CD4-positive, alpha-beta T cell treated with Interleukin-4 for 1 hour (primary cell): ENCODE measurements at places on chromosomes 3 and 15.

GRCh38 chr3:126126811-126127431 is 43.0 kb upstream of the SLC41A3 start:
- DNase-seq: no peak

DNA sequence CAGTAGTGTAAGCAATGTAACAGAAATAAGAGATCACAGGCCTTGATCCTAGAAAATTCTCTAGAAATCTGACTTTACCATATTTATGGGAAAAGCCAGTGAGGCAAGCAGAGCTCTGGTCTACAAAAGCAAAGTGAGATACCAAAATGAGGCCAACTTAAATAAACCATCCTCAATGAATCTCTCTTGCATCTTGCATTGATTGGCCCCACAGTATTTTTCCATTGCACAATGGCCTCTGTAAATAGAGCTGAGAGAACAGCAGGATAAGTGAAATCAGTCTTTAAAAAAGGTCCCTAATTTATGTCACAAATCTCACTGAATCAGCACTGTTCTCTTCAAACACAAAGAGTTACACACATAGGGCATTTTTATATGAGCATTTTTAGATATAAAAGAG is 8.9 kb downstream of the CFAP20DC start:
- DNase-seq: no peak

GRCh38 chr3:122961146-122961545 is 66.4 kb downstream of the SEMA5B start:
- DNase-seq: no peak

GRCh38 chr3:152040319-152040718 is 166.9 kb downstream of the SUCNR1 start:
- DNase-seq: no peak

DNA sequence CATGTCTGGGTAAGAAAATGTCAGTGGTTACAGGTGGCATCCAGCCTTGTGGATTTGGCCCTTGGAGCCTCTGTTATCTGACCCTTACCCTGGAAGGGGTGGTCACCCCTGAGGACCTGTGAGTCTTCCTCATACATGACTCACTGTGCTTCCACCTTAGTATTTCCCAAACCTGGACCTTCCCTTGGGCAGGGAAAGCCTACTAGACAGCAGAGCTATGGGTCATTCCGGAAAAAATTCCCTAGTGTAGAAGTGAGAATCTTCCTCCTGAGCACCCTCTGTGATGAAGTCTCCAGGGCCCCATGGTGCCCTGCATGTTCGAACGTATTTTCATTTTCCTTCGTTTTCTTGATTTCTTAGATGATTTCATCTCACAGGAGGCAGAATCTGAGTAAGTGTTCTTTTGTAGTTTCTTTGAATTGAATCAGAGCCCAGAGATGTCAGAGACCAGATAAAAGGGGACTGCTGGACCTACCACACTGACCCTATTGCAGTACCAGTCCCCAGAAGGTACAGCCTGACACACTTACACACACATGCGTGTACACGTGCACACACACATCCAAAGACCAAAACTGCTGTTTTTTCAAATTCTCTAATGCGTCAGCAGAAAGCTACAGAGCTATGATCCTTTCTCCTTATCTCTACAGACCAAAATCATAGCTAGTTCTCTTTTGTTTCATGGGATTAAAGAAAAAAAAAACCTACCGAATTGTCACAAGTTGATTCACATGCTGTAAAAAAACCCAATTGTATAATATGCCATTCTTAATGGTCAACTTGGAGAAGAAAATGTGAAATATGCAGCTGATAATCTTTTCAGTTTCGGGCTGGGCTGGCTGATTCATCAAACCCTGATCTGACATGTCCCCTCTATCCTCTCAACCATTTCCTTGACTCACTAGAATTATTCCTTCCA is 50.5 kb upstream of the ARHGEF3 start:
- DNase-seq: no peak

DNA sequence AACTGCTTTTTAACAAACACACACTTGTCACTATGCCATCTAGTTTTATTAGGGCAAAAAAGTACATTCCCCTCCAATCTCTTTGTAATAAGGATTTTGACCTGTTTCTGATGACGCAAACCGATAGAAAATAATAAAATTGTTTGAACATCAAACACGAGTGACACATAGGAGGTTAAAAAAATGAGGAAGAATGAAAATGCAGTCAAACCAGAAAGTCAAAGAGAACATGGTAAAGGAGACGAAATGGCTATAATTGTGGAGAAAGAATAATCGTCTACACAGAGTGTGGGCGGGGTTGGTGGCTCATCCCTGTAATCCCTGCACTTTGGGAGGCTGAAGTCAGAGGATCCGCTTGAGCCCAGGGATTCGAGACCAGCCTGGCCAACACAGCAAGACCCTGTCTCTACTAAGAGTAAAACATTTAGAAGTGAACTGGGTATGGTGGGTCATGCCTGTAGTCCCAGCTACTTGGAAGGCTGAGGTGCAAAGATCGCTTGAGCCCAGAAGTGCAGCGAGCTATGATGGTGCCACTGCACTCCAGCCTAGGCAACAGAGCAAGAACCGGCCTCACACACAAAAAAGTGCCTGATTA is 83.2 kb downstream of the MEIS2 start:
- no peak for DNase-seq

GRCh38 chr15:38299216-38299615 is 46.6 kb downstream of the SPRED1 start:
- no peak for DNase-seq

DNA sequence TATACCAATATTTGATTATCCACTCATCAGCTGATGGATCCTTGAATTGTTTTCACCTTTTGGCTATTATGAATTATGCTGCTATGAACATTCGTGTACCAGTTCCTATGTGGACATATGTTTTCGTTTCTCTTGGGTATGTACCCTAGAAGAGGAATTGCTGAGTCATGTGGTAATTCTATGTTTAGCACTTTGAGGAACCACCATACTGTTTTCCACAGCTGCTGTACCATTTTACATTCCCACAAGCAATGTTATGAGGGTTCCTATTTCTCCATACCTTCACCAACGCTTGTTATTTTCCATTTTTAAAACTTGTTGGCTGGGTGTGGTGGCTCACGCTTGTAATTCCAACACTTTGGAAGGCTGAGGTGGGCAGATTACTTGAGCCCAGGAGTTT is 62.9 kb downstream of the RPLP1 start:
- no peak for DNase-seq

DNA sequence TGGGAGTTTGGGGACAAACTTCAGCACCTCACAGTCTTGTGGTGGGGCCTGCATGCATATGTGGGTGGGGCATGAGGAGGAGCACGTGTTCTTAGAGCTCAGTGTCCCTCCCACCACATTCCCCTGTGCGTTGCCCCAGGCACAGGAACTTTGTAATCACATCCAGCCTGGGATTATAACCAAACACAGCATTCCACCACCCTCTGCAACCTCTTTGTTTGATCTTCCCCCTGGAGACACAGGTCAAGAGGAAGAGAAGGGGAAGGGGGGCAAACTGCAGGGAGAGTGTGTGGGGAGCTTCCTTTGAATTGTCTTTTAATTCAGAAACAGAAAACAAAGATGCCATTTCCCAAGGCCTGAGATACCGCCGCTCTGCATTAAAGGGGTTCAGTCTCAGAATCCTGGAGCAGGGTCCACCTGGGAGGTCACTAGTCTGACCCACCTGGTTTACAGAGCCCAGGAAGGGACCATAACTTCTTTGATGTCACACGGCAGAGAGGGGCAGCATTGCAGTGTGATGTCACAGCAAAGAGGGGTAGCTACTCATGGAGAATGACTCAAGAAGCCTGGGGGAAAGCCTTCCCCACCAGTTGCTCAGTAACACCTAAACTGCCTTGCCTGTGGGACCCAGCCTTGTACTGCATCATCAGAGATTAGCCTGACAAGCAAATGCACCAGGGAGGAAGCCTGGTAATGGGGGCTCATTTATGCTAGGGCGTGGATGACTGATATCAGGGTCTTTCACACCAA is 106.3 kb upstream of the RNU6-1 start:
- DNase-seq: no peak

- no peak for DNase-seq
Observed at GRCh38 chr3:194565597-194566190, 67.5 kb downstream of the TMEM44 start.

GRCh38 chr15:27486051-27486450 is 515.1 kb downstream of the GABRG3 start:
- no peak for DNase-seq

DNA sequence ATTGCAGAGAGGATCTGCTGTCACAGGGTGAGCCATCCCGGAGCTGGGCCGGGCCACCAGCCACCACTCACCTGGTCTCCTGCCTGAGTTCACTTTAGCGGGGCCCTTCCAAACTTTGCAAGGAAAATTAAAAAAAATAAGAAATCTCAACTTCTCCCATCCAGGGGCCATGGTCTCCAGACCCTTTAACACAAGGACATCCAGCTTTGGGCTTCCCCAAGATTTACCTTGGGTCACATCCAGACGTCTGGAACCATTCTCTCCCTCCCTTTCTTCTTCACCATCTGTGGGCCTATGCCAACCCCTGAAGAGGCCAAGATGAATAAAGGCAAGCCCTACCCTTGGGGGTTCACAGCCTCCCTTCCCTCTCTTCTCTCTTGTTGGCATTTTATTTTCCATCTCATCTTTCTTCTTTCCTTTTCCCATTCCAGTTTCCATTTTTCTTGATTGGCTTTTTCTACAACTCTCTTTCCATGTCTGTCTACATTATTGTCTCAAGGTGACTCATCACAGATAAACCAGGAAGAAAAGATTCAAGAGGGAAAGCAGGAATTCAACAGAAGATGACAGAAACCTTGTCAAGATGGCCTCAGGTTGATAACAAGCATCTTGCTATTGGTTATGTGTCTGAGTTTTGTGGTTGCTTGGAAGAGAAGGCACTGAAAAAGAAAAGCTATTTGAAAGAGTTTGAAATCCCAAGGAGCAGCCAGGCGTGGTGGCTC is 49.5 kb downstream of the ITGA11 start:
- DNase-seq: no peak

GRCh38 chr3:194995334-194995733 is 275.6 kb downstream of the XXYLT1 start:
- DNase-seq: no peak

DNA sequence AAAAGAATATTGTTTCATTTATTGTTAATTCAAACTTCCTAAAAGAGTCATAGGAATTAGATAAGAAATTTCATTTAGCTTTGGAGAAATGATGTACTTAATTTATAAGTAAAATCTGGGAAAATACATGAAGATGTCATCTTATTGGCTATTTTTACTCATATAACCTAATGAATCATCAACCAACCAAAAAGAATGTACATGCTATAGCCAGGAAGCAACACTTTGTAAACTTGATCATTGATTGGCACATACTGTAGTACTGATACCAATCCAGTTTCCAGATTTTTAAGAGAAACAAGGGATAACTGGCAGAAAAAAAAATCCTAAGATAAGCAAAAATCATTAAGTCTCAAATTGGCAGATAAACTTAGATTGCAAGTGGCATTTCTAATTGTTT is 207.9 kb upstream of the CDIN1 start:
- no peak for DNase-seq

- DNase-seq: no peak
Observed at GRCh38 chr15:80703081-80703480, 8.0 kb downstream of the ABHD17C start.
